Nucleus accumbens (tissue), 56 donors: ENCODE measurements at places on chromosomes 2 and 18.

GRCh38 chr2:227606476-227606875, 7.8 kb downstream of the SCYGR2 start:
- no peak for DNase-seq

DNA sequence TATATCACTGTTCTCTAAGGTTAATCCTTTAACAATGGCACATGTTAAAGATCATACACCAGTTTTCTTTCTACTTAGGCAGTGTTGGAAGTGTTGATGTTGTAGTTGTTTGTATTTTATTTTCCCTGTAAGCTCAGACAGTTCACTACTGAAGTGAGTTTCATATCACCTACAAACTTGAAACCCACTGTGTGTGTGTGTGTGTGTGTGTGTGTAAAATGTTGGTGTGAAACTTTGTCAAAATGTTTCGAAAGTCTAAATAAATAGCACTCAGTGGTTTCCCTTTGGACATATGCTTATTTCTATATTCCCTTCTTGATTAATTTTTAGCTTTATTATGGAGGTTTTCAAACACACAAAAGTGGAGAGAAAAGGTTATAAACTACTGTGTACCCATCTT, 79.8 kb upstream of the CAVIN2 start:
- no peak for DNase-seq

DNA sequence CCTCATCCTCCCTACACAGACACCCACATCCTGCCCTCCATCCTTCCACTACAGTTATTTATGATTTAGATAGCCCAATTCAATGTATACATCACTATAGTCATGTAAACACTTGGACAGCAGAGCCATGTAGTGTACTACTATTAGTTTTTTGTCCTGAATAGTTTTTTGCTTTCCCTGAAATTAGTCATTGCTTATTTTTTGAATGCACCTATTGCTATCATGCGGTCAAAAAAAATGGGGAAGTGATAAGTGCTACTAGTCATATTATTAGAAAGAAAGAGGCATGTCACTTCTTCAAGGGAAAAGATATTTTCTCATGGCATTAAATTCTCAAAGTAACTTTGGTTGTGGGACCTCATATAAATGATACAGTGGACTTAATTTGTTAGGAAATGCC, 6.8 kb upstream of the GREB1 start:
- no peak for DNase-seq

DNA sequence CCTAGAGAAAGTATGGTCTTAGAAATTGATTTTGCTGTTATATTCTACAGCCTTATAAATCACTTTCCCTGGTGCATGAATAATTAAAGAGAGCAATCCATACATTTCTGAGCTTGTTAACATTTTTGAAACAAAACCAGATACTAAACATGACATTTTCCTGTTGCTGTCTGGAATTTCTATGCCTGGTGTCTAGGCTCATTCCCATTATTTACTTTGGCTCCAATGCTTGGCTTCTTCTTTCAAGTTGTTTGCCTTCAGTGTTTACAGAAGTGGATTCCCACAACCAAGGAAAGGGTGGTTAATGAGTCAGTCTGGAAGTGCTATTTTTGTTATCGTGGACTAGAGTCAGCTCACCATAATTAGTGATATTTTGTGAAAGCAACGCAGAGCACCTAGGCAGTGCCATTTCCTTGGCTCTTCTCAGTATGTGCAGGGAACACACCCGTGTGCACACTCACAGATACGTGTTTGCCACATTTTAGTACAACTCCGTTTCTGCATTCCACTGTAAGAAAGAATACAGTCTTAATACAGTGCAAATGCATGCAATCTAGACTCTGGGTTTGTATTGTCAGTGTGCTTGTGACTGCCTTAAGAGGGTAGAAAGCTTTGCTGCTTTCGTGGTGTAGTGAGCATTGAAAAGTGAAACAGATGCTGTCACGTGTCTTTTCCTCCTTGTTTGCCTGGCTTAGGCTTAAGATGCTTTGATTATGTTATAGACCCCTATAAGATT, 185.0 kb upstream of the RASGRP3 start:
- no peak for DNase-seq

DNA sequence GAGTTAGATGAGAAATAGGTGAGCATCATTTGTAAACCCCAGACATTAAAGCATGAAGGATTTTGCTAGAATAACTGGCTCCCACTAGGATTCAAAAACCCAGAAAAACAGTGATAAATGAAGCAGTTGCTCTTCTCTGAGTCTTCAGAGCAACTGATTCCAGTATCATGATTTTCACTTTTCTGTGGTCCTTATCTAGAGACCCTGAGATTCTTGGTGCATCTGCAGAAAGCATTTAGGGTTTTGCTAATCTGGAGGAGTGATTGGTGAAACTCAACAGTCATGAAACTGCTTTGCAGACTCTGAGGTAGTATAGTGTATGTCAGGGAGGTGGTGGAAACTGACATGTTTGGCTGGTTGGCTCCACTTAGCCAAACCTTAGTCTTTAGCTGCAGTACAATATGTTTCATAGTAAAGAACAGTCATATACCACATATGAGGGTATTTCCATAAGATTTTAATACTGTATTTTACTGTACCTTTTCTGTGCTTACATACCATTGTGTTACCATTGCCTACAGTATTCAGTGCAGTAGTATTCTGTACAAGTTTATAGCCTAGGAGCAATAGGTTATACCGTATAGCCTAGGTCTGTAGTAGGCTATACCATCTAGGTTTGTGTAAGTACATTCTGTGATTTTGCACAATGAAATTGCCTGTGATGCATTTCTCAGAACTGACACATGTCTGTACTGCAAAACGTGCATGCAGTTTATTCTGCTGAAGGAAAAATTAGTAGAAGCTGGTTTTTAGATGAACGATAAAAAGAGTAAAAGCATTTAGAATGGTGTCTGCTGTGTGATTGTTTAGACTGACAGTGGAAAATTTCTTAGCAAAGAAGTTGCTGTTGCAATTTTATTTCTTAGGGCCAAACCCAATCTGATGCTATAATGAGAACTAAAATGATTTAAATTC, 23.8 kb downstream of the EML4 start:
- DNase-seq, result no peak

- DNase-seq, result no peak
These were observed 131.5 kb downstream of the MAIP1 start for GRCh38 chr2:200086911-200087310.

- DNase-seq, result no peak
These were observed 244.9 kb upstream of the CXCR4 start for GRCh38 chr2:136362676-136363390.

- DNase-seq, result no peak
These were observed 52.7 kb downstream of the FAM171B start for GRCh38 chr2:186746584-186746983.

DNA sequence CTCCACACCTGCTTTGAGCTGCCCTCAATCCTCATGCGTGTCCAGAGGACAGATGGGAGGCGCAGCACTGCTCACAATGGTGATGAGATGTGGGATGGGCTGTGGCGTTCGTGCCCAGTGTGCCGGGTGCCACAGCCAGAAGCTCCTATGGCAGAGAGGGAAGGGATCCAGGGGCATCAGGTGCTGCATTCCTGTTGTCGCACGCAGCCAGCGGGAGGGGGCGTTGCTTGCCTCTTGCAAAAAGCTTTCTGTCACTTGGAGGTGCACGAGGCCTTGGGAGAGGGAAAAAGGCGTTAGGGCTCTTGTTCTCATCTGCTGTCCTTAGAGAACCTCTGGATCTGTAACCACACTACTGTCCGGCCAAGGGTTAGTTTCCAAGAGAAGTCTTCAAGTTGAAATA, 29.2 kb upstream of the ALLC start:
- no peak for DNase-seq

- no peak for DNase-seq
These were observed 39.5 kb upstream of the SLC14A1 start for GRCh38 chr18:45684341-45685115.
